ENCODE measurements at places on chromosomes 1 and 21.

DNA sequence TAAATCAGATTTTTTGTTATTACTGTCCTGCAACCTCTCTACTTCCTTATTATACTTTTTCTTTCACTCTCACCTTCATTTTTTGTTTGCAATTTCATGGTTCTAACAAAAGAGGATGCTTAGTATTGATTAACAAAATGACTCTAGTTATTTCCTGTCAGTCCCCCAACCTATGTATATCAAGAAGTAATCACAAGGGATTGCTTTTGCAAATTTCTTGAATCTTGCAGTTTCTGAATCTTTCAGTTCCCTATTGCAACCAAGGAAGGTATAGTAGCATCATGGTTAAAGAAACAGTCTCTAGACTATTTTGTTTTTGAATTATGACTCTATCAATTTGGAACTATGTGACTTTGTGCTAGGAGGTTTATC, 446.9 kb downstream of the NEGR1 start:
- DNase-seq: no peak

DNA sequence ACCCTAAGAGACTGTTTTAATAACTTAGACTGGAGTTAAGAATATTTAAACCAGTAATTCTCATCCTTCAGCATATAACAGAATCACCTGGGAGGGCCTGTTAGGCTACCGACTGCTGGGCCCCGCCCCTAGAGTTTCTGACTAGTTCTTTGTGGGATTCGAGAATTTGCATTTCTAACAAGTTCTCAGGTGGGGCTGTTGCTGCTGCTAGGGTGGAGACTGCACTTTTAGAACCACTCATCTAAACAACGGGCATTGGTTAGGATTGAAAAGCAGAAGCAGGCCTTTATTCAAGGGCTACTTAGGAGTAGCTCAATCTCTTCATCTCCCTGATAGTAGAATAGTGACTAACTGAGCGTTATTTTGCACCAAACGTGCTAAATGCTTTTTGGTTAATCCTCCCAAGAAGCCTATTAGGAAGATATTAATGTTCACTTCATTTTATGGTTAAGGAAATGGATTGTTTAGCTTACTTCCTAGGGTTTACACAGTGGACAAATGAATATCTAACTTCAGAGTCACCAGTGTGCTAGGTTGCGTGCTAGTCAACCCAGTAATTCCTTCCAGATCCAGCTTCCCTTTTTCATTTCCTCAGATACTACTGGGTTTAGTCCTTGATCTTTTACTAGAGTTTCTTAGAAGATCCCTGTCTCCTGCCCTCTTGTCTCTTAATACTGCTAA, 31.1 kb upstream of the UAP1 start:
- DNase-seq: no peak

DNA sequence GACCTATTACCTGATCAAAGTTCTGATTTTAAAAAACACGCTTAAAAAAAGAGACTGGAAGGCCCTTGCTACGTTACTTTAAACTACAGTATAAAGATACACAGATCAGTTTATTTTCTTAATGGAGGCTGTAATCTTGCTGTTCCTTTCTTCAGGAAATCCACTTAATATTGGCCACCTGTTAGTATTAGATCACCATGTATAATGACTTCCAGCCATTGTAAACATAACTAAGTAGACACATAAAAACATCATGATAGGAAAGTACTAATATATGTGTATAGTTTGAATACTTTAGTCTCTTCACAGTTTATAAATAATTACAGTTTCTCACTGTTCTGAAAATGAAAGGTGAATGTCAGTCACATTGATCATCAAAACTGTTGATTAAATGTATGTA, 68.6 kb downstream of the ADGRL2 start:
- no peak for DNase-seq

DNA sequence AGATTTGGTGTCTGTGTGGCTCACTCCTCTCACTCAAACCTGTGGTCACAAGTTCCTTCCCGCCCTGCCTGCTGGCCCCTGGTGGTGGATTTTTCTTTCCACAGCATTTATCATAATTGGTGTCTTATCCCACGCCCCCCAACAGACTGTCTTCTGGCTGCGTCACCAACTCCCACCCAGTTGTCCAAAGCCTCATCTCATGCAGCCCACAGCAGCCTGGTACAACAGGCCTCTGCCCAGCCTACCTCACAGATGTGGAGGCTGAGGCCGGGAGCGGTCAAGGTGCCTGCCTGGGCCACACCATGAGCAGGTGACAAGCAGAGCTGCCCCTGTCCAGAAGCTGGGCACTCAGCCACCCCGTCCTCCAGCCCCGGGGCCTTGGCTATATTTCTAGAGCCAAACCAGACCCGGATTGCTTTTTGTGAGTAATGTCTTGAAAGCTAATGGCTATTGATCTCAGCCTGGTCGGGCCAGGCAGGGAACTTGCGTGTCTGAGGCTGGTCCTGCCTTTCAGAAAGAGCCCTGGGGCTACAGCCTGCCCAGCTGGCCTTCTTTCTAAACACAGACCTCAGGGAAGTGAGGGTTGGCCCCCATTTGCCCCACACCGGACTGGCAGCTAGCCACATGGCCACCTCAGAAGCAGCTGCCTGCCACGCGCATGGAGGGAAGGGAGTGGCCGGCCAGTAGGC, 2.6 kb downstream of the KCNAB2 start:
- DNase-seq: no peak

- DNase-seq: no peak
These were observed 27.4 kb downstream of the C1orf116 start for GRCh38 chr1:207004931-207005830.

- no peak for DNase-seq
These were observed 9.3 kb downstream of the MAP3K6 start for GRCh38 chr1:27357281-27358037.

GRCh38 chr1:29581256-29581655, 344.9 kb downstream of the PTPRU start:
- DNase-seq: no peak

- no peak for DNase-seq
These were observed 7.3 kb upstream of the ADAM15 start for GRCh38 chr1:155043793-155044192.

DNA sequence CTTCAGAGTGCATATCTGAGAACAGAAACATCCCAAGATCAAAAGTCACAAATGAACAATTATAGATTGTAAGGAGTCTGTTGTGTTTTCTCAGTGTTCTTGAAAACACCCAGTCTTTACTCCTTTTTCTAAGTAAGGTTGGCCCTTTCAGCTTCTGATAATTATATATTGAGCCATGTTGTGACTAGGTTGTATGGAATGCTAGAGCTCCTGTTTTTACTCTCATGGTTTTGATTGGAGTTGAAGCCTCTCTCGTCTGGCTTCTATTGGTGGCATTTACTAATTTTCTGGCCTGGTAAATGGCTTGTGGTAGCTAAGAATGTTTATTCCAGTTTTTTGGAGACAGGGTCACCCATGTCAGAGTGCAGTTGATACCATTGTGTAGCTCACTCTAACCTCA, 84.7 kb downstream of the NDUFS5 start:
- no peak for DNase-seq

DNA sequence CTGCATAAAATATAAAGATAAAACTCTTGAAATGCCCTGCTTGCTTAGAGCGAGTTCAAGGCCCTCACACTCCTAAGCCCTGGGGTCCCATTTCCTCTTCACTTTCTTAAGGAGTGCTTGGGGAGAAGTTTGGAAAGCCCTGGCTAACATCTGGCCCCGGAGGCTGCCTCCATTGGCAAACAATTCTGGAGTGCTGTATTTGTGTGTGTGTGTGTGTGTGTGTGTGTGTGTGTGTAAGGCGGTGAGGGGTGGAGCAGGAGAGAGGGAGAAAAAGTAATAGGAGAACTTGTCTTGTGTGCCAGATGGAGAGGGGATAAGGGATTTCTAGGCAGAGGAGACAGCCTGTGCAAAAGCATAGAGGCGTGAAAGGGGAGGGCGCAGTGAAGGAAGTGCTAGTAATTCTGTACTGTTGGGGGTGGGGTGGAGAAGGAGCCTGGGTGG, 578 bp upstream of the TRIM62 start:
- DNase-seq: no peak

DNA sequence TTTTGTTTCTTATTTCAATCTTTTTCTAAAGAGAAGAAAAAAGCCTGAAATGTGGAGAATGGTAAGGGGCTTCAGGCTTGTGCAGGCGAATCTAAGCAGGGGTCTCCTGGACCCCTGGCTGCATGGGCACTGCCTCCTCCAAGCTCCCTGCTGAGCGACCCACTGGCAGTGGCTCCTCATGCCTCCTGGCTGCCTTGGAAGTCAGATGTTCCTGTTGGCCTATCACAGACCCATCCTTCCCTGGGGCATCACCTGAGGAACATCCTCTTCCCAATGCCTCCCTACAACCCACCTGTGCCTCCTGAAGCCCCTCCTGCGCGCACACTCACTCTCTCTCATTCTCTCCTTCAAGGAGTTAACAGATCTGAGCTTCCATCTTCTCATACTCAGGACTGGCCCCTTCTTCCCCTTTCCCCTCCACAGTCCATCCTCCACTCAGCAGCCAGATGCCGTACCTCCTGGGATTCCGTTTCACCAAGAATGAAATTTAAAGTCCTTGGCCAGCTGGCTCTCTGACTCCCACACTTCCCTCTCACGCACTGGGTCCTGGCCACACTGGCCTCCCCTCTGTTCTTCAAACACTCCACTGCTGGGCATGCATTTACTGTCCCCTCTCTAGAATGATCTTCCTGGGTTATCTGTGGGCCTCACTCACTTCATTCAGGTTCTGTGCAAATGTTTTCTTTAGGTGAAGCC, 41.7 kb downstream of the AZIN2 start:
- no peak for DNase-seq

DNA sequence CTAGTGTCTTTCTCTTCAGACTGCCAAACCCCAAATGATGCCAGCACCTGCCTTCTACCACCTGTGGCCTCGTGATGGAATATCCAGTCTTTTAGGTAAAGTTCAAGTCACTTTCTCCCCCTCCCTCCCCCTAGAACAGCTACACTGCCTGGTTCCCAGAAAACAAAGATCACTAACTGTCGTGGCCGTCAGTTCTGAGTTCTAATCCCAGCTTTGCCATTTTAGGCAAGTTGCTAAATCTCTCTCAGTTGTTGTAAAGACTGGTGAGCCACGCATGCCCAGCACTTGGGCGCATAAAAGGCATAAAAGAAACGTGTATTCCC, 648 bp upstream of the TRAPPC3 start:
- no peak for DNase-seq

DNA sequence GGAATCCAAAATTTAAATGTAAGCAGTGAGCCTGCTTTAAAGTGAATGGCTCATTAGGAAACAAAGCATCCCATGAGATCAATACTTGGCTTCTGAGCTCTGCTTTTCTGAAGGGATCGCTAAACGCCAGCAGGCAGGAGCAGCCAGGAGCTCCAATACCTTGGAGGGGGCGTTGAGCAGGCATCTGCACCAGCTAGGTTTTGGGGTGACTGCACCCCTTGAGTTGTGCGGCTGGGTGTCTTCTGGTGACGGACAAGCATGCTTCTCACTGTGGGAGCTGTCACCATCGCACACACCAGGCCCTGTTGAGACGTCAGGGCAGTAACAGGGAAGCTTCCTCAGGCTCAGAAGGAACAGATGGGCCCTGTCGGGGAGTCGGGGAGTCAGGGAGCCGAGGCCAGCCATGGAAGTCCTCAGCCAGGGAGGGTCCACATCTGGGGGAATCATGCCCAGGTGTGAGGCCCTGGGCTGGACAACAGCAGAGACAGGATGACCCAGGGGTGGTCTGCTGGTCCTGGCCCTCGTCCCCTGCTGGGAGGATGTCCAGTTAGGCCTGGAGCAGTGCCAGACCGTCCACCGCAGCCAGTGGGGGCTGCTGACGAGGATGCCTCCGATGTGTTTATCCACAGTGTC, 57.9 kb upstream of the ADARB1 start:
- DNase-seq: no peak

- DNase-seq: no peak
These were observed 15.6 kb downstream of the YY1AP1 start for GRCh38 chr1:155673003-155673402.

DNA sequence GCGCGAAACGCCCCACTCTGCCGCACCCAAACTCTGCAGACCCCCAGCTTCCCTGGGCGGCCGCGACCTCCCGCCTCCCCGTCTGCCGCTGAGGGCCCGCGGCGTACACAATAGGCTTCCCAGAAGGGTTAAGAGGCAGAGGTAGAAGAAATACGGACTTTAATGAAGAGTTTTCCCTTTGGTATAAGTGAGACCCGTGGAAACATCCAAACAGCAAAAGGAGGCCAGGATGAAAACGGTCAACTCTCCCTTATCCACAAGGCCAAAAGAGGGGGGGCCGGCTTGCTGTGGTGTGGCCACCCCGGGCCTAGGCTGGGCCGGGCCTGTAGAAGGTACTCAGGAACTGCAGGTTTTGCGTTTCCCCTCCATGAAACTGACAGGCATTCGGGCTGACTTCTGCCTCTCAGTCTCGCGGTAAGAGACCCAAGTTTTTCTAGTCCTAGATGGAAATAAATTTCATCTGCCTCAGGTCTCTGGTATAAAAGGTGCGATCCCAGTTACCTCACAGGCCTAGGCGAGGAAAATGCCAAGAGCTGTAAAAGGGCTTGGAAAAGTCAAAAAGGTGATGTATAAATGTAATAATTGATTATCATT, 671 bp upstream of the PYGO2 start:
- no peak for DNase-seq

- no peak for DNase-seq
These were observed 3.0 kb upstream of the SMIM11 start for GRCh38 chr21:34372321-34372720.

DNA sequence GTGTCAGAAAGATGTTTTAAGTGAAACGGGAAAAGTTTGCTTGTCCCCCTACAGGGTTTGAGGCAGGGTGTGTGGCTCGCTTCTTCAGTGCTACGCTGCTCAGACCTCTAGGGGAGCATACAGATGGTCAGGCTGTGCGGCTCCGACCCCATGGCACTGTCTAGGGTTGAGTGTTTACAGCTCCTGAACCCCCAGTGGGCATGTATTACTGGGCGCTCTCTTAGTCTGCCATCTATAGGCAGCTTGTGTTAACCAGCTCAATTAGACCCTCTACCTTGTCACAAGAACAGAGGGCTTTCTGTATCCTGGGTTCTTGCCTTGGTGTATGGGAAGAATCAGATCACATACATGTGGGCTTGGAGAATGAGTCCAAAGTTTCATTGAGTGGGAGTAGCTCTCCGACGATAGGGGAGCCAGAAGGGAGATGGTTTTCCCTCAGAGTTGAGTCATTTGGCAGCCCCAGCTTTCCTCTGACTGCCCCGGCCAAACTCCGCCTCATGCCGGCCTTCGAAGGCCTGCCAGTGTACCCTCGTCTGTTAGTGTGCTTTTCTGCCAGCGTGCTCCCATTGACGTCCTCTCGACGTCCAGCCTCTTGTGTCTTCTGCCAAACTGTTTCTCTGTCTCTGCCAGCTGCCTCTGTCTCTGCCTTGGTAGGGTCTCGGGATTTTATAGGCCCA, 38.6 kb upstream of the ADGRL4 start:
- no peak for DNase-seq

DNA sequence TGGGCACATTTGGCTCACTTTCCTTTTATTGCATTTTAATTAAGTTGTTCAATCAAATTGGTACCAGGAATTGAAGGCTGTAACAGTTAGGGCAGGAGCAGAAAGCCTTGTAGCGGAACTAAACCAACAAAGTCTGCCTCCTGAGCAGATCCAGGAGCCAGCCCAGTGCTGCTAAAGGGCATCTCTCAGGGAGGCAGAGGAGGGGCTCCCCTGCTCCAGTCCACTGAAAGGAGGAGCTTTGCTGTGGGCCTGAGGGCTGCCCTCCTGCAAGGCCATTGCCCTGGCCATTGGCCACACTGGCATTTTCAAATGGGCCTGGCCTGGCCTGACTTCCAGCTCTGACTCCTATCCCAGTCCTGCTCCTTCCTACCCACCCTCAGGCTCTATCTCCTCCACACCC, 3.7 kb upstream of the TRABD2B start:
- no peak for DNase-seq

GRCh38 chr1:59696421-59697115, 118.2 kb upstream of the HOOK1 start:
- DNase-seq: no peak

- no peak for DNase-seq
These were observed 18.3 kb upstream of the PLEKHA6 start for GRCh38 chr1:204377800-204378668.

GRCh38 chr1:50724626-50725286, 235.3 kb downstream of the FAF1 start:
- no peak for DNase-seq
